Ovary (tissue), 10 donors: ENCODE measurements at places on chromosomes 12 and 14. TPM values are rescaled to one million over a fixed set of nuclear protein-coding genes. Genes with fewer than 3 reads are reported as not detected.

GRCh38 chr12:114381177-114381576 is 24.8 kb downstream of the TBX5 start:
- DNase-seq = no peak

GRCh38 chr14:79820866-79821535 is 390.3 kb downstream of the DIO2 start:
- DNase-seq = no peak

DNA sequence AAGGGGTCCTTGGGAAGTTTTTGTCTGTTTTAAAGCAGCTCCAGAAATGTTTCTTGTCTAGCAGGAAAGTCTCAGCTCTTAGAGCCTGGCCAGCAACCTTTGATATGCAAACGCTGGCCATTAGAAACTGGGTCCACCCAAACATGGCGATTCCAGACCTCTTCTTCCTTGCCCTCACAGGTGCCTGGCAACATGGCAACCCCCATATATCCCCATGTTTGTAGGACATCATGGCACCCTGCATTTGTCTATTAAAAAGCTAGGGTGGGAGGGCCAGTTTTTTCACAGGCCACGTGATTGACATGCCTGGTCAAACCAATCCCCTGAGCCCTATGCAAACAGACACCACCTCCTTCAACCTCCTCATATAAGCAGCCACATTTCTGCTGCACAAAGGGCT is 848.7 kb upstream of the FOXG1 start:
- no peak for DNase-seq

DNA sequence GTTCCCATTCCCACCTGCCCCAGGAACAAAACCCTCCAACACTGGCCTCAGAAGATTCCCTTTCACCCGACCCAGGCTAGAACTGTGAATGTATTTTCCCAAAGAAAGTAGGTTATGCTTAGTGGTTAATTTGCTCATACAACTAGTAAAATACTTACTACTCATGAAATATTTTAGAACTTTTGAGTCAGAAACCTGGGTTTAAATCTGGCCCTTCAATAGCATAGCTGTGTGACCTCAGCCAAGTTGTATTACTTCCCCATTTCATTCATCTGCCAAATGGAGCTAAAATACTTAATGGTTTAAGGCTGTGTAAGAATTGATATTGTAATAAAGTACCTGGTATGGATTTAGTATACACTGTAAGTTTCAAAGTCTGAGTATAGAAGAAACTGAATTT is 69.1 kb upstream of the DNM1L start:
- DNase-seq = no peak

GRCh38 chr12:125402874-125403789 is 337.9 kb downstream of the AACS start:
- no peak for DNase-seq

DNA sequence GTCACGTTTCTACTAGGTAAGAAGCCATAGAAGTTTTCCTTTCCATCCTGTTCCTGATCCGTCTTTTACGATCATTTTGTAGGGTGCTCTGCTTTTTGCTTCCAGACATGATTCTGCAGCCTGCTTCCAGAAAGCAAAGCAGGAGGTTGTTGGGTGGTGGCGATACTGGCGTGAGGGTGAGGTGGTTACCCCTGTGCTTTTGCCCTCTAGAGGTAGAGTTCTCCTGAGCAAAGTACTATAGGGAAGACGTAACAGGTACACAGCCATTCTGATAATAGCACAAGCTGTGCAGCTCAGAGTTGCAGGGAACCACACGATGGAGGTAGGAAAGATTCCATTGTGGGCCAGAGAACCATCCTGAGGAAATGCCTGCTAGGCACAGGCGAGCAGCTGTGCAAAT is 186.0 kb downstream of the PAH start:
- no peak for DNase-seq

DNA sequence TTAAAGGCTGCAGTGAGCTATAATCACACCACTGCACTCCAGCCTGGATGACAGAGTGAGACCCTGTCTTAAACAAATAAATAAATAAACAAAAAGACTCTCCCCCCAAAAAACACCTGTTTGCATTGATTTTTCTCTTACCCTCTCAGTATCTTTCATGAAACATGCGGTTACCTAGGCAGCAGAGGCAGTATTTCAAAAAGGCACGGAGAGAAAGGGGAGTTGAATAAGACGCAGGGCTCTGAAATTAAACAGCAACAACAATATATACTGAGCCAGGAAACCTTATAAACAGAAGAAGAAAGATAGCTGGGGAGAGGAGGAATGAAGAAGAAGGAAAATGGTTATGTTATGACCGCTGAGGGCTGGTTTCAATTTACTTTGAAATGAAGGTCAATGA is 277.6 kb downstream of the BTG1 start:
- no peak for DNase-seq

- no peak for DNase-seq
Measured at GRCh38 chr14:102620413-102620812, 28.0 kb downstream of the RCOR1 start.

DNA sequence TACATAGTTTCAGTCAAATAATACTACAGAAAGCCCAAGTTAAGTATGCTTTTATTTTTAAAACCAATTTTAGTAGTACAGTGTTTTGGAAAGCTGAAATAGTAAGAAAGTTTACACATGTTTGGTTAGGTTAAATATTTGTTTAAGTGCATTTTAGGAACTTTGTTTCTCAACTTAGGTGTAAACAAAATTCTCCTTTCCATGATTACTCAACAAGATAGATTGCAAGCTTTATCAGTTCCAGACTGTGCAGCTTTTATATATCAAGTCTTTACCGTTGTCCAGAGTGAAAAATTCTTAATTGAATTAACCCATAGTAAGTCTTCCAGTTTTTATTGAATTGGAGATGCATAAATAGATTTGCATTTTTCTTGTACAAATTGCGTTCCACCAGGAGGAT is 45.1 kb downstream of the PIWIL1 start:
- no peak for DNase-seq

Gene SPSB2
- total RNA-seq = 10.5 TPM

Gene BHLHE41
- total RNA-seq = 31.8 TPM

Gene RPS6KA5
- 6.7 TPM for total RNA-seq

Gene GPD1
- 0.77 TPM for total RNA-seq

Gene RASSF9
- 3.9 TPM for total RNA-seq
